Astrocyte of the hippocampus (primary cell): ENCODE measurements at places on chromosomes 16 and 17.

GRCh38 chr16:49947907-49948678 is 76.9 kb upstream of the CNEP1R1 start:
- DNase-seq = no peak

DNA sequence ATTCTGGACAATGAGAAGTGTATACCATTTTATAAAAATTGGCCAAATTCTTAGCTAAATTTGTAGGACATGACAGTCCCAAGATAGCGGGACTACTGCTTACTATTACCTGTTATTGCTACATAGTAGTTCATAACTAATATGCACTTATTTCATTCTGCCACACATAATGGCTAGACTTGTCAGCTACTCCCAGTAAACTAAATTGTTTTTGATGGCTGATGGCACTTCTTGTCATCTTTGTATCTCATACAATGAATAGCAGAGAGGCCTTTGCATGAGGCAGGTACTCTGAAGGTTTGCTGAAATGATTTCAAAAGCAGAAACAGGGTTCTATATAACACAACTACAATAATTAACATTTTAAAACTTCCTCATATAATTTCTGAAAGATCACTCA is 44.0 kb downstream of the ITFG1 start:
- DNase-seq = no peak

GRCh38 chr17:82238472-82239201 is 9.8 kb downstream of the SLC16A3 start:
- peak; percentile 51 for DNase-seq

GRCh38 chr17:29844339-29845048 is 85.5 kb downstream of the SSH2 start:
- peak; percentile 53 for DNase-seq

GRCh38 chr16:86496262-86496928 is 13.9 kb upstream of the FOXF1 start:
- no peak for DNase-seq

DNA sequence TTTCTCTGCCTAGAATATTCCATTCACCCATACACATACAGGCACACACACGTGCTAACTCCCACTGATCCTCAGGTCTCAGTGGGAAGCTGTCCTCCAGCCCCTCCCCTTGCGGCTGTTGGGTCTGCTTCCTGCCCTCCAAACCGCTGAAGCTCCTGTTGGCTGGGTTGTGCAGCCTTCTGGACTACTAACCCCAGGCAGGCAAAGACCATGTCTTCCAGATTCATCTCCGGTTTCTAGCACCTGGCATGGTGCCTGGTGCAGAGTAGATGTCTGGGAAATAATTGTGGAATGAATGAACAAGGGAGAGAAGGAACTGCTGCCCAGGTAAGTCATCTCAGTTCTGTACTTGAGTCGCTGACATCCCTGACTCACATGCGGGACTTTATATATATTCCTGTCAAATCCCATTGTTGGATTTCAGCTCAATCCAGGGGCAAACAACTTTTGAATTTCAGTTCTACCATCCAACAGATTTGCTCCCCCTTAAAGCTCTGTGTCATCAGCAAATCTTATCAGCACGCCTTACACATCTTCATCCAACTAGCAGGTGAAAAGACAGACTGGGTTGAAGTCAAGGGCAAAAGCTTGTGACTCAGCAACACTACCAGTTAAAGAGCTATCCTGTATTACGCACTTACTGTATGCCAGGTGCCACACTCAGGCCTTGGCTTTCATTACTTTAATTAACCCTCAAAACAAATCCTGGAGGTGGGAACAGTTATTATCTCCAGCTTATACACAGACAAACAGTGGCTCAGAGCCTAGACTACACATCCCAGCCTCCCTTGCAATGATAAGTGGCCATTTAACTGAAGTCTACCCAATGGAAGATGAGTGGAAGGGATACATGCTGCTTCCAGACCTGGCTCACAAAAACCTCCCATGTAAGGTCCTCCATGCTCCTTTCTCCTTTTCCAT is 51.1 kb downstream of the SRCIN1 start:
- peak; percentile 36 for DNase-seq

DNA sequence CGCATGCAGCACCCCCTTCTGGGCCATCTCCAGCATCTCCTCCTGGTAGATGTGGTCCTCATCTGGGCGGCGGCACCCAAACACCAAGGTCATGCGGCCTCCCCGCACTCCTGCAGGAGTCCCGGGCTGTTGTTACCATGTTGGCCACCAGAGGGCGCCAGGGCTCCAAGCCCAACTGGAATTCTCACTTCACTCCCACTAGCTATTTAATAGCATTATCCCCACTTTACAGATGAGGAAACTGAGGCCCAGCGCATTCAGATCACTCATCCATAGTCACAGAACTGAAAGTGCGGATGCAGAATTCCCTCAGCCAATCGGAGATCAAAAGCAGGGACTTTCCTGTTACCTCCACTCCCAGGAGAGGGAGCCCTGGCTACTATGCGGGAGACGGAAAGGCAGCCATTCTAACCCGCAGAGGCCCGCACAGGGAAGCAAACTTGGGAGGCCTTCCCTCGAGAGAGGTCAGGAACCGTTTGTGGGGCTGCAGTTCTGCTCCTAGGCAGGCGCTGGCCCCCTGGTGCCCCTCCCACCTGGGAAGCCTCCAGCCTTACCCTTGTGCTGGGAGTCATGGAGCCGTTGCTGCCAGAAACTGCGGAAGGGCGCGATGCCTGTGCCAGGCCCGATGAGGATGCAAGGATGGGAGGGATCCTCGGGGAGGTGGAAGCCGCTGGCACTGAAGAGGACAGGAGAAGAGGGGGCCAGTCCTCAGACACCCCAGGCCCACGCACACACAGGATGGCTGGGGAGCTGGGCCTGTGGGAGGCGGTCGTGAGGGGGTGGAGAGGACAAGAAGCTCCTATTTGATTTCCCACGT is 40.1 kb downstream of the NOS2 start:
- DNase-seq = peak; percentile 58

DNA sequence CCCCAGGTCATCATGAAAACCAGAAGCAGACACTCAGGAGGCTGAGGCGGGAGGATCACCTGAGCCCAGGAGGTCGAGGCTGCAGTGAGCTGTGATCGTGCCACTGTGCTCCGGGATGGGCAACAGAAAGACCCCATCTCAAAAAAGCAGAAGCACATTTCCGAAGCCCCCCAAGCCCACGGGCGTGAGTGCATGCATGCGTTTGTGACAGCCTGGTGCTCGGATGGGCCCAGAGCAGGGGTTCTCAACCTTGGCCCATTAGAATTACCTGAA is 19.1 kb downstream of the TMC6 start:
- DNase-seq = no peak

DNA sequence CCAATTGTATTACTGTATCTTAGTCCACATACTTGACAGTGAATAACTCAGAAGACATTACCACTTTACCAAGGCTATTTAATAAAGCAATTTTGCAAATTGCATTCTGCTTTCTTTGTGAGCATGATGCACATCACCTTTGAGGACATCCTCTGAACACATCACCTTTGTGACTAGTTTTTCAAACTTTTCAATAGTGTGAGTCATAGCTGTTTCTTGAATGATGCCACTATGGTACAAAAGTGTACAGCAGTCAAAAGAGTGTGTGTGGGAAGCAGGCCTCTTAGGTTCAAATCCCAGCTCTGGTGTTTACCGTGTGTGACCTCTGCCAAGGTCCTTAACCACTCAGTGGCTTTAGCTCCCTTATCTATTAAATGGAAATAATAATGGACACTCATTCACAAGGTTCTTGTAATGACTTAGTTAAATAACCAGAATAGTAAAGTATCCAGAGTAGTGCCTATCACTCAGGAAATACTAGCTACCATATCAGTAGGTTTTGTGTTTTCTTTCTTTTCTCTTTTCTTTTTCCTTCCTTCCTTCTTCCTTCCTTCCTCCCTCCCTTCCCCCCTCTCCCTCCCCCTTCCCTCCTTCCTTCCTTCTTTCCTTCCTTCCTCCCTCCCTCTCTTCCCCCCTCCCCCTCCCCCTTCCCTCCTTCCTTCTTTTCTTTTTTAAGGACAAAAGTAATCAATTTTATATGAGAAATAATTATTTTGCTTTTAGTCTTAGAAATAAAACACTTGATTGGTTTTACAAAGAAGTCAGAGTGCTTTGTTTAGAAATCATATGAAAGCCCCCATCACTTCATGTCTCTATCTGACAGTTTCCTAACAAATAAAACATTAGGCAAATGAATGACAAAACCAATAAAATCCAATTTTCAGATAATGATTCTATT is 178.9 kb downstream of the MYO1D start:
- no peak for DNase-seq

DNA sequence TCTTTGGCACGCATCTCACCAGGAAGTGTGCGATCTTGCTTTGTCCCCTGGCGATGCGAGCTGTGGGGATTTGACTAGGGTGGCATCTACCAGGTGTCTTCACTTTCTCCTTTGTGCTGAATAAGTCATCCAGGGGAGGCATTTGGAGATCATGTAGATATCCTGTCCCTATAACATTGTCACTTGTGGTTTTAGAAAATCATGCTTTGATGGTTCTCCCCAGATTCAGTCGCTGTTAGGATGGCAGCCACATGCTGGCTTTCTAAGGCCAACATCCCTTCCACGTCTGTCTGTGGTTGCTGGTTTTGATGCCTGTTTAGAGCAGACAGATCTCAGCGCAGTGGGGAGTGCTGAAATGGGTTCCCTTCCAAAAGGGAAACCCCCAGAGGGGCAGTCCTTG is 2.5 kb downstream of the ADAD2 start:
- no peak for DNase-seq

- no peak for DNase-seq
Observed at GRCh38 chr17:44906763-44907728, 7.8 kb upstream of the EFTUD2 start.

GRCh38 chr17:58284613-58285421 is 4.1 kb upstream of the MPO start:
- DNase-seq = no peak

DNA sequence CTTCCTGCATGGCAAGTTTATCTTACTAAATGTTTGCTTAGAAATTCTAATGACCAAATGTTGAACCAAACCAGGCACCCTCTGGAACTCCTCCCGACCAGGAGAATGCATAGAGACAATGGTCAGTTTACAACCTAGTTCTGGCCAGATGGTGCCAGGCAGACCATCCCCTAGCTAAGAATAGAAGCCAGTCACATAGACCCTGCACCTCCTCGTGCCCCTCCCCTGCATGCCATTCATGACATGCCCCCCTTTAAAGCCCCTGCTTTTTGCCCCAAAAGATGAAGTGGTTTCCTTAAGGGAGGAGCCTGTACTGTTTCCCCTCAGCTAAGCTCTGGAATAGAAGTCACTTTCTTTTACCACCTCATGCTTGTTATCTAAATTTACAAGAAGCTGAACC is 6.6 kb upstream of the CPHXL start:
- no peak for DNase-seq

- DNase-seq = no peak
Observed at GRCh38 chr17:68598074-68598473, 3.1 kb downstream of the FAM20A start.

- no peak for DNase-seq
Observed at GRCh38 chr17:1164935-1165556, 14.7 kb downstream of the ABR start.

DNA sequence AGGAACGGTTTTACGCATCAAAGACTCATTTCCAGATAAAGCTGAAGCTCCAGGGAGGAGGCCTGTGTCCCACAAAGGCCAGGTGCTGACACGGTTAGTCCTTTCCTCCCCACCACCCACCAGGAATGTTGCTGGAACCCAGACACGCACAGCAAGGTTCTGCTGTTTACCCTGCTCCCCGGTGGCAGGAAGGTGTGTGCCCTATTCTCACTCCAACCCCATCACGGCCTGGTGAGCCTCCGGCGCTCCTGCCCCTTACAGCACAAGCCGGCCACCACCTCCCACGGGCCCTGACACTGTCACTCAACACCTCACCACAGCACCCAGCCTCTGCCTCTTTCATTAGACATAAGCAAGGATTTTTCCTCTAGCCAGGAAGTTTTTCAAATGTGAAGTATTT is 47.8 kb downstream of the ANKRD11 start:
- DNase-seq = no peak

- DNase-seq = no peak
Observed at GRCh38 chr17:45893725-45894021, 681 bp upstream of the MAPT start.
